ENCODE measurements at places on chromosomes 11 and 22.

DNA sequence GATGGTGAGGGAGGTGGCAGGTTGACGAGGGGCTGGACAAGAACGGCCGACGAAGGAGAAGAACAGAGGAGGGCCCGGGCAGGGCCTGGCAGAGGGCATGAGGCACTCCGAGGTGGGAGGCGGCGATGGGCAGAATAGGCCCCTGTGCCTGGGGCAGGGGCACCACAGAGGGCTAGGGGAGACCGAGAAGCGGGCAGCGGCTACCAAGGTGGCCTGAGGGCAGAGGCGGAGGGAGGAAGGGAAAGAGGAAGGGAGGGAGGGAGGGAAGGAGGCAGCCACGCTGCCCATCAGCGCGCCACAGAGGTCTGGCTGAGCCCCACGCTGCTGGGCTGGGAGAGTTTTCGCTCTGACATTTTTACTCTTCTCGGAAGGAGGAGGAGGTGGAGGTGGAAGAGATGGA lies 11.3 kb downstream of the LSP1 start:
- no peak for DNase-seq

GRCh38 chr22:49206281-49206680 lies 621.4 kb downstream of the BRD1 start:
- no peak for DNase-seq

GRCh38 chr22:27804470-27805297 lies 3.1 kb upstream of the MN1 start:
- DNase-seq = no peak

- DNase-seq = no peak
Measured at GRCh38 chr11:5269715-5270147, at the start of gene HBE1. Gene HBE1 (minus strand): TSS chr11:5269945. CDS start chr11:5269890, 55 bp downstream.
